ENCODE measurements at places on chromosomes 1 and 21. TPM values are rescaled to one million over a fixed set of nuclear protein-coding genes. Genes with fewer than 3 reads are reported as not detected.

- DNase-seq: no peak
Measured at GRCh38 chr21:35189077-35189863, 140.2 kb upstream of the RUNX1 start.

DNA sequence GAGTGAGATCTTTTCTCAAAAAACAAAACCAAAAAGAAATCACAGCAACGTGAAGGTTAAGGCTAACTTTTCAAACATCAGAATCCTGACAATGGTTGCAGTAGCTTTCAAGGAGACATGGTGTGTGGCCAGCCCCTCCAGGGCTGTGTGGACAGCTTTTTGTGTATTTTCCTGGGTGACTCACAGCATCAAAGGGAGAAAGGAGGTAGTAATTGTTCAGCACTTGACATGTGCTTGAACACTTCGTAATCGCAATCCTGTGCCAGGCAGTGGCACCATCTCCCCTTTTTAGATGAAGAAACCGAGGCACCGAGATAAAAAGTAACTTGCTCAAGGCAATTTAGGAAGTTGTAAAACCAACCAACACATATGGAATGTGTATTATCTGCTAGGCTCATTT, 10.3 kb downstream of the NBL1 start:
- DNase-seq: no peak

DNA sequence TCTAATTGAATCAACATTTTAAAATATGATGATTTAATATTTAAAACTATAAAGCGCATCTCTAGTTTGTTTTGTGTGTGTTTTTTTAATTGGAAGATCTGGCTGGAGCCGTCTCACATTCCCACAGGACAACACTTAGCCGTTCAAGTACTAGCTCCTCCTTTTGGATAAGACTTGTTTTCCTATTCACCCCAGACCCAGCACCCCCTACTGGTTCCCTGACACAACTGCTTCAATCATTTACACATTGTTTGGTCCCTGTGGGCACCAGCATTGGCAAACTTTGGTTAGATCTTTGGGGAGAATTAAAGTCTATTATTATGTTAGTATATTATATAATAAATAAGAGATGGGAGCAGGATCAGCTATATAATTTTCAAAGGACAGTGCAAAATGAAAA, 34.5 kb downstream of the TYW3 start:
- DNase-seq: no peak

GRCh38 chr1:234745844-234746797, 136.1 kb upstream of the IRF2BP2 start:
- no peak for DNase-seq

- DNase-seq: peak; percentile 59
Measured at GRCh38 chr1:36516372-36517010, 33.8 kb upstream of the CSF3R start.

Gene FAM131C
- not detected for total RNA-seq

DNA sequence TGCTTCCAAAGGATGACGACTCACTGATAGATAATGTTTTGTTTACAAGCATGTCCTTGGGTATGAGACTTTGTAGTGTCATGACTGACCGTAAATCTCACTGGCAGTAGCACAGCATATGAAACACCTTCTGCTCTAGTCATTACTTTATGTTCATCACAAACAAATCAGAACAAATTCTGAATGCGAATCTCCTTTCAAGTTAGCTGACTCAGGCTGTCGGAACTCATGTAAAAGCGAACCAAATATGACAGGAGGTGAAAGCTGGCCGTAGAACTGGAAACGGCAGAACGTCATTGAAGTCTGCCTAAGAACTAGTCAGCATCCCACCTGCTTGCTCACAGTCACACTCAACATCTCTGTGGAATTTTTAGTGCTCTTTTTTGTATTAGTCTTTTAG, 143.9 kb downstream of the RGS7 start:
- no peak for DNase-seq

Gene LYPLA2
- total RNA-seq: 52.8 TPM

DNA sequence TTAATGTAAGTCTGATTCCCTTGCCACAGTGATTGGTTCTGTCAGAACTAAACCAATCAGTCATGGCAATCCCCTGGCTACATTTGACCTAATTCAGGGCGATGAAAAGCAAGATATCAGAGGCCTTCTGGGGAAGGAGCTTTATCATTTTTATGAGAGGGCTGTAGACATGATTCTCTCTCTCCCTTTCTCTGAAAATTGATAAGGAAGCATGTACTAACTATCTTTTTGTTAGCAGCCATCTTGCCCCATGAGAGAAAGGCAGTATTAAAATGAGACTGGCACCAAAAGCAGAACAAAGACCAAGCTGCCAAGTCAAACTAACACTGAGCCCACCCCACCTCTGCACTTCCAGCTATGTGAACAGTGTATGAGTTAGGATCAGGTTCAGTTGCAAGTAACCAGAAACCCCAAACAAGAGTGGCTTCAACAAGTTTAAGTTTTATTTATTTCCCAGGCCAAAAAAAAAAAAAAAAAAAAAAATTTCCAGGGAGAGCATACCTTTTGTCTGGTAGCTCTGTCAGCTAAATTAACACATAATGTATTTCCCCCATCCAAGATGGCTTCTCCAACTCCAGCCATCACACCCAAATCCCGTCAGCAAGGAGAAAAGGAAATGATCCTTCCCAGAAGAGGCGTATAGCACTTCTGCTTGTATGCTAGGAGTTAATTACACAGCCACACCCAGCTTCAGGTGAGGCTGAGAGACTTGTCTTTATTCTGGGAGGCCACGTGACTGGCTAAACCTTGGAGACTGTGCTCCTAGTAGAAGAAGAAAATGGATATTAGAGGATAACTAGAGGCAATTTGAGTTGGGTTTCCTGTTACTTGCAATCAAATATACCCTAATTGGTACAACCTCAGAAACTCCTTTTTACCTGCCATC, 105.8 kb upstream of the RALGPS2 start:
- no peak for DNase-seq

GRCh38 chr1:55473661-55474060, 258.5 kb upstream of the USP24 start:
- no peak for DNase-seq

GRCh38 chr1:178560871-178561376, 48.0 kb downstream of the TEX35 start:
- no peak for DNase-seq

Gene AGMAT
- 0.29 TPM for total RNA-seq

DNA sequence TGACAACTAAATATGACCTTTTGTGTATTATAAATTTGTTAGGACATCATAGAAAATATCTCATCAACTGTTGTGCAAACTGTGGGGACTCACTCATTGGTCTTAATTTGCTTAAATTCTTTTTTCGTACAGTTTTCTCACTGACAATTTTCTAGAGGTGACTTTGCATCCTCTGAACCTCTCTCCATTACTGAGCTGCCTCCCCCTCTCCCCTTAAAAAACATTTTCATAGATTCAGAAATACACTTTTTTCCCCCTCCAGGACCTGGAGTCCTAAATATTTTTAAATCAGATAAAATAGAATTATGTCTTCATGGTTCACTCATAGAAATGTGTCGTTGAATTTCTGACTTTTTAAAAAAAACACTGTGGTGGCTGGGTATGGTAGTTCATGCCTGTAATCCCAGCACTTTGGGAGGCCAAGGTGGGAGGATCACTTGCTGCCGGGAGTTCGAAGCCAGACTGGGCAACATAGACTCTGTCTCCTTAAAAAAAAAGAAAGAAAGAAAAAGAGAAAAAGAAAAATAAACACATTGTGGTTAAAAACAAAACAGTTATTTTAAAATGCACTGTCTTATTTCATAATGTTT, 1.5 kb downstream of the CNST start:
- no peak for DNase-seq

- DNase-seq: no peak
Measured at GRCh38 chr1:83098791-83099190, 900.1 kb downstream of the TTLL7 start.

GRCh38 chr1:204267191-204267601, 53.4 kb upstream of the GOLT1A start:
- DNase-seq: no peak
